ENCODE measurements at places on chromosomes 1 and 21. TPM values are rescaled to one million over a fixed set of nuclear protein-coding genes. Genes with fewer than 3 reads are reported as not detected.
A peak's percentile ranks its signal among the peaks of the same experiment; 100 is the strongest.

- no peak overlapping the region for H3K27ac ChIP-seq
- no peaks in the 10 kb centered on the region for H3K4me1 ChIP-seq
- H3K4me3 ChIP-seq: no peak overlapping the region
Observed at GRCh38 chr1:46477153-46477929, 12.3 kb upstream of the DMBX1 start.

Gene SEMA4A
- 11.8 TPM for total RNA-seq

Gene NSUN4
- 20.4 TPM for total RNA-seq

DNA sequence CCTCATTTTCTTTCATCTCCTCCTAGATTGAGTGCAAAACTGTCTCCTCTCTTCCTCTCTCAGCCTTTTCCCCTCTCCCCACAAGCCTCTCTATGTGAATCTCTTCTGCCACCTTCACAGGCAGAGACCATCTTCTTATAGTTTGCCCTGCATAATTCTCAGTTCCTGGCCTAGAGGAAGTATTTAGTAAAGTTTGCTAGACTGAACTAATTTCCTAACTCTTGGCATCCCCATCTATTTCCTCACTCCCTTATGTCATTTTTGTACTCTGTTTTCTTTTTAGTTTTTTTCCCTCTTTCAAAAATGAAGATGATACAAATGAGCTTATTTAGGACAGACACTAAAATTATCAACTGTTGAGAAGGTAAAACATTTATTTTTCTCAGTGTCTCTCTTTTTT, 66.0 kb downstream of the XCL2 start:
- no peaks in the 10 kb centered on the region for H3K27me3 ChIP-seq
- peaks cover 12% of the 10 kb centered on the region for H3K36me3 ChIP-seq
- H3K4me3 ChIP-seq: no peak overlapping the region
- H3K4me1 ChIP-seq: peaks cover 11% of the 10 kb centered on the region
- no peak overlapping the region for H3K27ac ChIP-seq
- DNase-seq: no peak

Gene STX12
- total RNA-seq: 9.9 TPM

GRCh38 chr1:201473296-201473695, 4.3 kb upstream of the PHLDA3 start:
- H3K4me1 ChIP-seq: no peaks in the 10 kb centered on the region
- DNase-seq: no peak
- H3K4me3 ChIP-seq: no peak overlapping the region
- H3K36me3 ChIP-seq: no peaks in the 10 kb centered on the region
- H3K27ac ChIP-seq: no peak overlapping the region

GRCh38 chr1:226371866-226372490, 35.9 kb downstream of the PARP1 start:
- DNase-seq: no peak
- H3K27me3 ChIP-seq: no peaks in the 10 kb centered on the region
- H3K27ac ChIP-seq: no peak overlapping the region
- no peaks in the 10 kb centered on the region for H3K4me1 ChIP-seq
- H3K4me3 ChIP-seq: no peak overlapping the region

DNA sequence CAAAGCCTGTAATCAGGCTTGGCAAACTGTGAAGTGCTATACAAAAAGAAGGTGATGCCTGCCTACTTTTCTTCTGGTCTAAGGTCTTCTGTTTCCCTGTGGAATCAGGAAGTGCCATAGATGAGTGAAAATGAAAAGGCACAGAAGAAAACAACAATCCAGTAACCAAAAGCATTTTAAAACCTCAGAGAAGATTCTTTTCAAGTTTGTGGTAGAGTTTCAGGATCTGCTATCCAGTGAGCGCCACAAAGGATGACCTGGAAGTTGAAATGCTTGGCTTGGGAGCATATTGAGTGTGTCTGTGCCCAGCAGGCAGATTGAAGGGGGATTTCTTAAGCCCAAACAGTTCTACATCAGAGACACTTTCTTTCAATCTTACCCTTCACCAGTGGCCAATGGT, 272.2 kb downstream of the PAPPA2 start:
- H3K27ac ChIP-seq: no peak overlapping the region
- H3K4me1 ChIP-seq: no peaks in the 10 kb centered on the region
- no peak overlapping the region for H3K4me3 ChIP-seq
- no peak for DNase-seq
- no peaks in the 10 kb centered on the region for H3K27me3 ChIP-seq

DNA sequence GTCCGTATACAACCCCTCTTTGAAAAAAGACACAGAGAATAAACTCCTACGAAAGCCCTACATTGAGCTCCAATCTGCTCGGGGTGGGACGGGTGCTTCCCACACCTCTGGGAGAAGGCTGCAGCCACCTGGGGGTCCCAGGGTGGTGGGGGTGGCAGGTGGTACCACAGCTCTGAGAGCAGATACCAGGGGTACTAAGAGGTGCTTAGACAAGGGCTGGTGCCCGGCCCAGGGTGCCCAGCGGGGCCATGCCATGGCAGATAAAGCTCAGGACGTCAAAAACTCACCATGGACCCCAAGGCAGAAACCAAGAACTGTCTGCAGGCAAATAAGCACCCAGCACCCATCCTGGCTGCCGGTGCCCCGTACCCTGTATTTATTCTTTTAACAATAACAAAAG, 75.1 kb downstream of the SPSB1 start:
- H3K4me1 ChIP-seq: no peaks in the 10 kb centered on the region
- H3K27ac ChIP-seq: no peak overlapping the region
- DNase-seq: no peak
- no peak overlapping the region for H3K4me3 ChIP-seq
- H3K36me3 ChIP-seq: no peaks in the 10 kb centered on the region
- no peaks in the 10 kb centered on the region for H3K27me3 ChIP-seq

GRCh38 chr1:21922090-21923013, 14.8 kb downstream of the HSPG2 start:
- H3K36me3 ChIP-seq: peaks cover 1% of the 10 kb centered on the region
- DNase-seq: peak; percentile 90
- H3K4me3 ChIP-seq: peak overlapping the region; percentile 26
- H3K4me1 ChIP-seq: peaks cover 6% of the 10 kb centered on the region
- no peak overlapping the region for H3K27ac ChIP-seq

DNA sequence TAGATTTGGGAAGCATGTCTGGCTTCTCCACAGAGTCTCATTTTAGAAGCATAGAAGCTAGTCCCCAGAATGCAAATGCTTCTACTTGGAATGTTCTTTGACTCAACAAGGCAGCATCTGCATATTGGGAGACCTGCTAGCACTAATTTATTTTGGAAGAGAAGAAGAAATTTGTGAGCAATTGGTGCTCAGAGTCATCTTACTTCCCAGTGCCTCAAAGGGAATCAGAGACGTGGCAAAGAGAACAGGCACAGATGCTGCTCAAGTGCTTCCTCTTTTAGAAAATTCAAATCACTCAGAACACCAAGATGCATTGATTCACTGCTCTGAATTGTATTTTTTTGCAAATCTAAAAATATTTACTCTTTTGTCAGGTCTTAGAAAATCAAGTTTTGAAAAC, 255.7 kb downstream of the BRINP2 start:
- H3K4me3 ChIP-seq: no peak overlapping the region
- no peaks in the 10 kb centered on the region for H3K27me3 ChIP-seq
- DNase-seq: no peak
- H3K36me3 ChIP-seq: no peaks in the 10 kb centered on the region
- no peak overlapping the region for H3K27ac ChIP-seq
- H3K4me1 ChIP-seq: no peaks in the 10 kb centered on the region

Gene TMCC2
- total RNA-seq: 11.3 TPM

GRCh38 chr1:245211761-245212160, 57.0 kb downstream of the KIF26B start:
- DNase-seq: no peak
- peaks cover 14% of the 10 kb centered on the region for H3K36me3 ChIP-seq
- peaks cover 3% of the 10 kb centered on the region for H3K4me1 ChIP-seq

Data from H9 (cell line).